ENCODE measurements at places on chromosomes 4 and X.

DNA sequence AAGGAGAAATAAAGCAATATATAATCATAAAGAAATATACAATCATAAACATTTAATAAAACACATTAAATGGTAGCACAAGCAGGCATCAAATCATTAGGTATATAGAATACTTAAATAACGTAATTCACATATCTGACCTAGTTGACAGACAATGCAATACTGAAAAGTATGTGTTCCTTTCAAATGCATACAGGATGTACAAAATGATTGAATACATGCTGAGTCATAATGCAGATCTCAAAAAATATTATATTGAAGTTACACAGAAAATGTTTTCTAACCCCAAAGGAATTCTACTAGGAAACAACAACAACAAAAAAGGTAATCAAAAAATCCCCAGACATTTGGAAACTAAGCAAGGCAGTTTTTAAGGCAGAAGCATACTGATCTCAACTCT is 1072.0 kb upstream of the INTU start:
- no peak for DNase-seq

- DNase-seq, result no peak
Measured at GRCh38 chrX:110168585-110168984, 149.3 kb downstream of the AMMECR1 start.

DNA sequence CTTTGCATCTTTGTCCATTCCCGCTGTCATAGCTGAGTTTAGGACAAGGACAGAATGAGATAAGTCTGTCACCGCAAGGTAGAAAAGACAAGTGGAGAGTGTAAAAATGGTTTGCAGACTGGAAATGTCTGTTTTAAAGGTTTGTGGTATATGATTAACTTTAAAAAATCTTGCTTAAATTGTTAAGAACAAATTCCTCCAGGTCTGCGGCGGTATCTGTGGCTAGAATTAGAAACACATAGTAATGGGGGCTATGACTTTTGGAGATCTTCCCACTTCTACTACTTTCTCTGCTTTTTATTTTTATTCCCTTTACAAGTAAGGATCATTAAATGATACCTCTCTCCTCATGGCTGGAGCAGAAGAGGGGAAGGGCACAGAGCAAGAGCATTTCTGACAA is 92.2 kb downstream of the MID1IP1 start:
- DNase-seq, result no peak

- no peak for DNase-seq
Measured at GRCh38 chr4:76381986-76382385, 39.0 kb downstream of the CCDC158 start.

GRCh38 chr4:140012688-140013486 is 141.1 kb downstream of the MAML3 start:
- peak; percentile 19 for DNase-seq

DNA sequence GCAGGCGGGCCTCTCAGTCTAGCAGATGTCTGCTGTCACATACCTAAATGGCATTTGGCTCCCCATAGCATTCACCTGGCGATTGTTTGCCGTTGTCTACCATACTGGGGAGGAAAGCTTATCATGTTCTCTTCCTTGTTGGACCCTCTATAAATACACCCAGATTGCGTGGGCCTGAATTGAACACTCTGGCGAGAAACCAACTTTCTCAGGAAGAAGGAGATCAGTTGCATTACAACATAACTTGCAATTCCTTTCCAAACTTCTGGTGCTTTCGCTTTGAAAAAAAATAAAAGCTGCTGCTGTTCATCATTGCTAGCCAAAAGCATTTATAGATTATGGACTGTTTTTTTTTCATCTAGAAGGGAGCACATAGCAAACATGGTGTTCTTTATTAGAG is 230.0 kb upstream of the GPC4 start:
- no peak for DNase-seq

DNA sequence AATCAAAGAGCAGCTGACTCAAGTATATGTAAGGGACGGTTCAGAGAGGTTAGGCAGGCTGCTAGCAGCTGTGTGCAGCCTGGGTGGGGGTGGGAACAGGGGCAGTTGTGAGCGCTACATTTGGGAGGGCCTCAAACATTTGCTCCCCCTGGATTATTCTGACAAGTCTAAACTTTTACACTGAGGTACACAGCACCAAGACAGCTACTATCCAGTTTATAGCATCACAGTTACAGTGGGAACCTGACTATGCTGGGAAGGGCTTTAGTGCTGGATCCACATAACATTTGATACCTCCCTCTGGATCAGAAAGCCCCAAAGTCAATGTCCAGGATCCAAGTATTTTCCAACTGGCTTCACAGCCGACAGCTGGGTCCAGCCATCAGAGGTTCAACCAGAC is 55.8 kb upstream of the GIMD1 start:
- DNase-seq, result no peak

DNA sequence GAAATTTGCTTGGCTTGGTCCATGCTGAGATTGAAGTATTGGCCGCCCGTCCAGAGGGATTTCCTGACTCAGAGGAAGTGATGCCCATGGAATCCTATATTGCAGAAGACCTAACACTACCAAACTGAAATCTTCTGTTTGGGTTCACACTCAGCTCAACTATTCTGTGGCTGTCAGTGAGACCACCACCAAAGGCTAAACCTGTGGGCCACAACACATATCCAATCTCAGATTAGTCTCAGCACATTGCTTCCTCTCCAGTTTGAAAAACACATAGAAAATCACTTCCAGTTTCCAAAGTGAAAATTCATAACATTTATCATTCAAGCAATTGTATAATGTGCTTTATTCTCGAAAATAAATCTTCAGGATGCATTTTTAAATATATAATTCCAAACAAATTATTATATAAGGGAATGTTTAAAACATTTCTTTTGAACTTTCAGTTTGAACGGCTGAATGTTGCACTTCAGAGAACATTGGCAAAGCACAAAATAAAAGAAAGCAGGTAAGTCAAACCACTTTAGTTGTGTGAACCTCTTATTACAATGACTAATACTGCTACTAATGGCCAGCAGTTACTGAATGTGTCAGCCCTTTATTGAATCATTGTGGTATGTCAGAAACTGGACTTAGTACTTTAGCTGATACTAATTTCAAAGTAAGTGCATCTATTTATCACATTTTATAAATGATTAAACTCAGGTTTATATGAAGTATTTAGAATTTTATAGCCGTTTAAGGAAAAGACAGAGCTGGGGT is 37.0 kb downstream of the GUCY1A1 start:
- no peak for DNase-seq

Measured in BE2C (cell line).